Mesendoderm (in vitro differentiated cells): ENCODE measurements at places on chromosomes 13 and 19.

- no peak for DNase-seq
Measured at GRCh38 chr13:48593536-48593935, 60.2 kb upstream of the CYSLTR2 start.

DNA sequence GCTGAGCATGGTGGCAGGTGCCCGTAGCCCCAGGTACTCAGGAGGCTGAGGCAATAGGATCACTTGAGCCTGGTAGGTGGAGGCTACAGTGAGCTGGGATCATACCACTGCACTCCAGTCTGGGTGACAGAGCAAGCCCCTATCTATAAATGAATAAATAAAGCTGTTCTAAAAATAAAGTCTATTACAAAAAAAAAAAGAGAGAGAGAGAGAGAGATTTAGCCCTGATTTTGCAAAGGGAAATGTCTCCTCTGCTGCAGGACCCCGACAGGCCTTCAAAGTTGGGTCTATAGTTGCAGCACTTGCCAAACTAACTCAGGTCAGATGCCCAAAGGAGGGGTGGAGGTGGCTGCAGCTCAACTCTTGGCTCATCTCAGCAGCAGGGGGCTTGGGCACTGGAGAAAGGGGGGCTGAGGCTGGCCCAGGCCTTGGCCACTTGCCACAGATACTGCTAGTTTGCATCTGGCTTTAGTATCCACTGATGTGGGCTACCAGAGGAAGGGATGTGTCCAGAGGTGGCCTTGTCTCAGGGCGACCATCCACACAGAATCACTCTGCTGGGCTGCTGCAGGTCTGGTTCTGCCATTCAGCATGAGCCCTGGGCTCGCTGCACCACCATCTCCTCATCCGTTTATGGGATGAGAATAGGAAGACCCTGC, 30.8 kb upstream of the AKT2 start:
- DNase-seq = no peak

DNA sequence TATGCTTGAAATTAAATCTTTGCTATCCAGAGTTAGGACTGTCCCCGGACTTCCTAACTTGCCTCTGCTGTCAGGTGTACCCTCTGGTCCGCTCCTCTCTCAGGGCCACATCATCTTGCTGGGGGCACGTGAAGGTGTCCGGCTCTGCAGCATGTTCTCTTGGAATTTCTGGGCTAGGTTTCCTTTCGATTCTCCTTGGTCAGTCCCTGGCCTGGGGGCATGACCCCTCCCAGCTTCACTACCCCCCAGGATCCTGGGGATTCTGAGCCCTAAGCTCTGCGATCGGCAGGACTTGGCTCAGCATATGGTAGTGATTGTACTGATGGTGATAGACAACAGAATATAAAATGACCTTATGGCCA, 5.1 kb upstream of the GPI start:
- no peak for DNase-seq

DNA sequence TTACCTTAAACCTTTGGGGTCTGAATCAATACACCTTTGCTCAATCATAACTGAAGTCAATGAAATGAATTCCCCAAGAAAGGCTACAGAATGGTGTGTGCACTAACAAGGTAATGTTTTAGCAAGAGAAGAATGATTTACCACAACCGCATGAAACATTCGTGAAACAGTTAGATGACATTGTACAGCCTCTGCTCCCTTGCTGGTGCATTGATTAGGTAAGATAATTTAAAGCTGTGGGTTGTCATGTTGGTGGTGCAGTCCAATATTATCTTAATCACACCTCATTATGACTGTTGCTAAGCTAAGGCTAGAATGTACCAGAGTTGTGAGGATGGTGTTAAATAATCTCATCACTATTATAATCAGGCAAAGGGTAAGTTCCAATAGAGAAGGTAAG, 1673.2 kb upstream of the PRR20A start:
- DNase-seq = peak; percentile 7

DNA sequence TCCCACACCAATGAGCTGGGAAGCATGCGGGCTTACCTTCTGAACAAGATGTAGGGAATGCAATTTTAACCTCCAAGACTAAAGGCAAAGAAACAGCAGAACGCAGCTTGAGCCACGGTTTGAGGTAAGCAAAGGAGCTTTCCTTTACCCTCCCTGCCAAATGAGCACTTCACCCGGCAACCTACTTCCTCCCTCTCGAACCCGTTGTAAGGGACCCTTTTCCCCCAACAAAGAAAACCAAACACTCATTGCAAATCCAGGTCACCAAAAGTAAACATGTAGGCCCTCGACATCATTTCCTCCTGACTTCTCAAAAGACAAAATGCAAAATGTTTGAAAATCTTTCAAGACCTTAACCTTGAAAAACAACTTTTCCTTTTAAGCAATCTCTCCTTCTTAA, 65.3 kb downstream of the ABCC4 start:
- no peak for DNase-seq

DNA sequence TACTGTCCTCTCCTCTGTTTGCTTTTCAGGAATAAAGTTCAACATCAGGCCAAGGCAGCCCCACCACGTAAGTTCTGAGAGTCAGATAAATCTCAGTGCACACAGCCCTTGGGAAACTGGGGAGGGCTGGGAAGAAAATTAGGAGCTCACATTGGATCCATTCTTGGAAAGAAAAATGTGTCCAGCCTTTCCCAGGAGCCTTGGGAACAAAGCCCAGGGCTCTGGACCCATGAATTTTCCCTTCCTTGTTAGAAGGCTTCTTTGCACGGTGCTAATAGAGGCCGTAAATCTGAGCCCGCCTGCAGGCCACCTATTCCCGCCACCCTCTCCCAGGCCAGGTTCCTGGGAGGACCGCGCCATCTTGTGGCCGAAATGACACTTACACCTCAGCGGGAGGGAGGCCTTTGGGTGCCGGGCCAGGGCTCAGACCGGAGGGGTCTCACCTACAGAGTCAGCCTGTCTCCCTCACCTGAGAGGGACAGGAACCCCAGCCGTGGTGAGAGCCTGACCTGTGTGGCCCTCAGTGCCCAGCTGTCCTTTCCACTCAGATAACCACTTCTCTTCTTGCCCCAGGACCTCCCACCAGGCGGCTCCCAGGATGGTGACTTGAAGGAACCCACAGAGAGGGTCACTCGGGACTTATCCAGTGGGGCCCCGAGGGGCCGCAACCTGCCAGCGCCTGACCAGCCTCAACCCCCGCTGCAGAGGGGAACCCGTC, 25.1 kb upstream of the KCTD15 start:
- peak; percentile 52 for DNase-seq

GRCh38 chr13:20513466-20513995, 12.1 kb downstream of the CRYL1 start:
- no peak for DNase-seq

GRCh38 chr13:25379011-25379410, 7.2 kb downstream of the ATP8A2 start:
- no peak for DNase-seq

GRCh38 chr13:109750221-109750775, 36.1 kb downstream of the IRS2 start:
- peak; percentile 23 for DNase-seq

DNA sequence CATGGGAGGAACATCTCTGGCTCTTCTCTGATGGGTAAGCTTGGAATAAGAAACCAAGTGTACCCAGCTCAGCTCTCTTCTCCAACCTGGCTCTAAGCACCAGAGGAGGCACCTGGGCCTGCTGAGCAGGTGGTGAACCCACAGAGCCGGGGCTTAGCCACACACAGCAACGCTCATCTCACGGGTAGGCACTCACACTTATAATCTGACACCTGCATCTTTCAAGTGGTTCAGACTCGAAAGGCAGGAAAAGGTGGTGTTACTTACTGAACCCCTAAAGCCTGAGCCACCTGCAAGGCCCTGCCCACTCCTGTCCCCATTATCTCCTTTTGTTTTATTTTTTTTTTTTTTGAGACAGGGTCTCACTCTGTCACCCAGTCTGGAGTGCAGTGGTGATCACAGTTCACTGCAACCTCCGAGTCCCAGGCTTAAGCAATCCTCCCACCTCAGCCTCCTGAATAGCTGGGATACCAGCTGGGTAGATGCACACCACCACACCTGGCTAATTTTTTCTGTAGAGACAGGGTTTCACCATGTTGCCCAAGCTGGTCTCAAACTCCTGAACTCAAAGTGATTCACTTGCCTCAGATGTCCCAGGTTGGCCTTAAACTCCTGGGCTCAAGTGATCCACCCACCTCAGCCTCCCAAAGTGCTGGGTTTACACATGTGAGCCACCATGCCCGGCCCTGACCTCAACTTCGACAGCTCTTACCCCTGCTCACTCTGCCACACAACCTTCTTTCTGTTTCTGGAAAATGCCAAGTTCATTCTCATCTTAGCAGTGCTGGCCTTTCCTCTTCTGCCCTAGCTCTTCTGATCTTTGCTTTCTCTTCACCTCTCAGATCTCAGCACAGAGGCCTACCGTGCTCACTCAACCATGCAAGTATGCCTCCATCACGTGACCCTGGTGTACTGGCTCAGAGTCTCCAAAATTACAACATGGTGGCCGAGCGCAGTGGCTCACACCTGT, 9.7 kb downstream of the FBXL12 start:
- no peak for DNase-seq

DNA sequence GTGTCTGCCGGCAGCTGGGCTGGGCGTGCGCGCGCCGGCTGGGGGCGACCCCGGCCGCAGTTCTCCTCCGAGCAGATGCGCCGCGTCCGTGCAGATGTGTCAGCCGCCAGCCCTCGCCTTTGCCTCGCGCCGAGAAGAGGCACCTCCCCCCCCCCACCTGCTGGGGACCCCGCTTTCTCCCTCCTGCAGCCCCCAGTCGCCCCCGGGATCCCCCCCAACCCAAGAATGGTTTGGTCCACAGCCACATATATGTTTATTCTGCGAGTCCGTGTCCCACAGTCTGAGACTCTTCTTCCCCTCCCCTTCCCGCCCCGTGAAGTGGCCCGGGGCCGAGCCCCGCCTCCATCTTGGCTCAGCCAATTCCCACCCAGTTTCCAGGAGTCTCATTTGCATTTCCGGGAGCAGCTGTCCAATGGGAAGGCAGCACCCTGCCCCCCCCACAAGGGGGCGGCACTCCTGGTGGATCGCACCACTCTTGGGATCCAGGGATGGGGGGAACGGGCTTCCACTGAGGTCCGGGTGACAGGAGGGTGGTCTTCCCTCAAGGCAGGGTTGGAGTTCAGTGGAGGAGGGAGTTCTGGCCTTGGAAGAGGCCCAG, 8.6 kb downstream of the ISOC2 start:
- DNase-seq = peak; percentile 92

DNA sequence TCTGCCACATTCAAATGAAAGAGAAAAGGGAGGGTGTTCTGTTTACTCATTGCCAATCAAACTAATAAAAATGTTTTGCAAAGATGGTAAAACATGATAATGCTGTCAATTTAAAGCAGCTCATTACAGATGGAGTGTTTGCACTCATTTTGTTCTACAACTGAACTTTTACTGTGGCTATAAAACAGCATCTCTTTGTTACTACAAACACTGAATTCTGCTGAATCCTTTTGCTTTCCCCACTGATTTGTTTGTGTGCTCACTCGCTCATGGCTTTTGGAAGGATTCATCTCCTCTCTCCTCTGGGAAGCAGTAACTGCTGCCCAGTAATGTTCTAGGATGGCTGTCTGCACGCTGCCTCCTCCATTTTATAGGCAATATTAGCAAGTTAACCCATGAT, 434.5 kb downstream of the PCDH9 start:
- no peak for DNase-seq

DNA sequence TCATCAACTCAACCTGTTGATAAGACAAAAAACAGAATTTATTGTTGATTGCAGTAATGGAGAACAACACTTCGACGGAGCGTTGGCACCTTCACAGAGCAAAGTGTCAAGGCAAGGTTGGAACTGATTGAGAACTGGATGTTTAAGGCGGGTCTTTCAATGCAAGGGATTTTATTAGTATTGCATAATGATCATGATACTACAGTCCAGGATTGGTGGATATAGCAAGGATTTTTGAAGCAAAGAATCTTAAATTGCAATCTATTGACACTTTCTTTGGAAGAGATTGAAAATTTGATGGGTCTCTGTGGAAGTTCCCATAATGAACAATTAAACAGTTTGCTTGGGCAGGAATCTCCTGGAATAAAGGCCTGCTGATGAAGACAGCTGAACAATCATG, 632 bp upstream of the ZNF235 start:
- DNase-seq = no peak

DNA sequence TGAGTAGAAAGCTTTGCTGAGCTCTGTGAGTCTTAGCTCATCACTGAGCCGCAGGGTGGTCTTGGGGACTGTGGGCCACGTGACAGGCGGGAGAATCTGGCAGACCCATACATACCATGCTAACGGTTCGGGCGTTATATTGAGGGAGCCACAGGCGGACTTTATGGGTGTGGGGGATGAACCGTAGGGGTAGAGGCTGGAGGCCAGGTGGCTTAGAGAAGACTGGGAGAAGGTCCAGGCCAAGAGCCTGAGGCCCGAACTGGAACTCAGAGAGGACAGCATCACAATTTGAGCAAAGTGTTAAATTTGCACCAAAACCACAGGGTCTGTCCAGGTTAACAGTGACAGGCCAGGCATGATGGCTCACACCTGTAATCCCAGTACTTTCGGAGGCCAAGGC, 15.3 kb upstream of the ATF5 start:
- no peak for DNase-seq

GRCh38 chr13:109725995-109726637, 60.3 kb downstream of the IRS2 start:
- DNase-seq = no peak

DNA sequence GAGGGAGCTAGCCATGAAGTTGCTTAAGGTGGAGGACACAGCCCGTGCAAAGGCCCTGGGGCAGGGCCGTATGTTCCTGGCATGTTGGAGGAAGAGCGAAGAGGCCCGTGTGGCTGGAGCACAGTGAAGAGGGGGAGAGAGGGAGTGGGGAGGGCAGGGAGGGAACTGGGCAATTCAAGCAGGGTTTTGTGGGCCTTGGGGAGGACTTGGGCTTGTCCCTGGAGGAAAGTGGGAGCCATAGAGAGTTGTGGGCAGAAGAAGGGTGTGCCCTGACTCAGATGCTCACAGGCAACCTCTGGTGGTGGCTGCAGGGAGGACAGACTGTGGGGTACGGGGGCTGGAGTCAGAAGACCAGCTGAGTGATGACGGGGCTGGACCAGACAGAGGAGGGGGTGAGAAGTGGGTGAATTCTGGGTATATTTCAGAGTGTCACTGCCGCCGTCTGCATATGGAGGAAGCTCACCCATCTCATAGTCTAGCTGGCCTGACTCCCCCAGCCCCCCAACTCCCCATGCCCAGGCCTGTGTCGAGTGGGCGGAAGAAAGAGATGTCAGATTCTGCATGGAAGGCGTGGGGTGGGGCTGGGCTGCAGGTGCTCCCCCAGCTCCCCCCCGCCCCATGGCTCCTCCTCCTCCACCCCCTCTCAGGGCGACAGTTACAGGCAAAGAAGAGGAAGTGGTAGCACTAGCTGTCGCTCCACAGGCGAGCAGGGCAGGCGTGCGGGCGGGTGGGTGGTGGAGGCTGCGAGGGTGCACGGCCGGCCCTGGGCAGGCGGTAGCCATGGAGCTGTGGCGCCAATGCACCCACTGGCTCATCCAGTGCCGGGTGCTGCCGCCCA, at the start of gene VAV1:
Gene VAV1, plus strand, starts transcription at position 681 of the 838 bp plus-strand sequence. Its CDS starts 100 bp downstream, at position 781.
- DNase-seq = no peak

GRCh38 chr13:20363603-20364002, 131.5 kb upstream of the GJB6 start:
- no peak for DNase-seq

DNA sequence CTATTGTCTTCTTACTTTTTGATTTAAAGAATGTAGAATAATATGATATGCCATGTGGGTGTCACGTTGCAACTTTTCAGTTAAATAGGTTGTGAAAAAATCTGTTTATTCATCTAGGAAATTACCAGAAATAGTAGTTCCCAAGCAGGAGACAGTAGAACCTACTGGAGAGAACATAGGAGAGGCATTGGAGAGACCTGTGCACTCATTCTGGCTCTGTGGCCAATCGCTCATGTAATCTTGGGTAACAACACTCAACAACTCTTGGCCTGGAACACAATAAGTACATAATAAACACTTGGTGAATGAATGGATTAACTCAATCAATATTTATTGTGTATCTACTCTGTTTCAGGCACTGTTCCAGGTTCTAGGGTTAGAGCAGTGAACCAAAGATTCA, 35.3 kb downstream of the EDNRB start:
- DNase-seq = no peak
